Vagina (tissue), 2 donors: ENCODE measurements at places on chromosomes 1 and 21. TPM values are rescaled to one million over a fixed set of nuclear protein-coding genes. Genes with fewer than 3 reads are reported as not detected.

IFI6 gene
- total RNA-seq = 28.2 TPM

IL12RB2 gene
- 0.74 TPM for total RNA-seq

MSH4 gene
- 0.25 TPM for total RNA-seq

C1orf185 gene
- total RNA-seq = not detected

DNA sequence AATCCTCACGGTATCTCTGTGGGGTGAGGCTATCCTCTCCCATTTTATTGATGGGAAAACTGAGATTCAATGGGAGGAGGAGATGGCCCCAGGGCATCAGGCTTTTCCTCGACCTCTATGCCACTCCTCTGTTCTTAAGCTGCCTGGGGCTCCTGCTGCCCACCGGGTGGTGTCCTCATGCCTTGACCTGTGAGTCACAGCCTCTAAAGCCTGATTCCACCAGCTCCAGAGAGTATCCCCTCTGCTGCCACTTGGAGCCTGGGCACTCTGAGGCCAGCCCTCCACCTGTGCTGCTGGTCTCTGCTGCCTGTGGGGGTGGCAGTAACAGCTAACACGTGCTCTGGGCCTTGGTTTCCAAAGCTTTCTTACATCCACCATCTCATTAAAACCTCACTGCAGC is 241.2 kb downstream of the TRABD2B start:
- no peaks in the 10 kb centered on the region for H3K36me3 ChIP-seq
- H3K4me3 ChIP-seq = no peak overlapping the region
- H3K27me3 ChIP-seq = no peaks in the 10 kb centered on the region
- peaks cover 20% of the 10 kb centered on the region for H3K4me1 ChIP-seq
- H3K27ac ChIP-seq = no peak overlapping the region
- no peak for DNase-seq

GRCh38 chr1:53367503-53368313 is 39.8 kb upstream of the LRP8 start:
- DNase-seq = peak; percentile 77
- H3K27me3 ChIP-seq = no peaks in the 10 kb centered on the region

DNA sequence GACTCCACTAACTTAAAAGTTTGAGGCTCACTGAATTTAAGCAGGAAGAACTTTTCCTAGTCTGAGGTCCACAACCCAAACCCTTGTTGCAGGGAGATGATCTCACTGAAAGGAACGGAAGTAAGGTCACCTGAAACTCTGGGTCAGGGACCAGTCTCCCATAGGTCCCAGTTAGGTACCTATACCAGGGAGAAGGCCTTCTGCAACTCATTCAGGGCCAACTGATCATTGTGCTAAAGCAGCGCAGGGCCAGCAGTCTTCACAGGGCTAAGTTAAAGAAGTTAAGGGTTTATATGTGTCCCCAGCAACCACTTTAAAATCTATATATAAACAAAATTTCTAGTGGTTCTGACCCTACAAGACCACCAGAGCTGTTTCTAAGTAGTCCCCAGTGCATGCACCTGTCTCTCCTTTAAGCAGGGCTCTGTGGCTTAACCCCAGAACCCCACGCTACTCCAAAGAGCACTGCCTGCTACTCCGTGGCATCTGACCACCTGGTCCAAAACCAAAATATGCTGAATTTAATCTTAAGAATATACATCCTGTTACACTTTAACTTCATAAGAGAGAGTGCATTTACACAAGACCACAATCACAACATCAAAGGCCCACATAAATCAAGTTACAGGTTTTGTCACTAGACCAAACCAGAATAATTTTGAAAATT is 2.8 kb downstream of the SRSF10 start:
- H3K4me3 ChIP-seq = no peak overlapping the region
- DNase-seq = no peak
- peak overlapping the region; percentile 27 for H3K27ac ChIP-seq

DNA sequence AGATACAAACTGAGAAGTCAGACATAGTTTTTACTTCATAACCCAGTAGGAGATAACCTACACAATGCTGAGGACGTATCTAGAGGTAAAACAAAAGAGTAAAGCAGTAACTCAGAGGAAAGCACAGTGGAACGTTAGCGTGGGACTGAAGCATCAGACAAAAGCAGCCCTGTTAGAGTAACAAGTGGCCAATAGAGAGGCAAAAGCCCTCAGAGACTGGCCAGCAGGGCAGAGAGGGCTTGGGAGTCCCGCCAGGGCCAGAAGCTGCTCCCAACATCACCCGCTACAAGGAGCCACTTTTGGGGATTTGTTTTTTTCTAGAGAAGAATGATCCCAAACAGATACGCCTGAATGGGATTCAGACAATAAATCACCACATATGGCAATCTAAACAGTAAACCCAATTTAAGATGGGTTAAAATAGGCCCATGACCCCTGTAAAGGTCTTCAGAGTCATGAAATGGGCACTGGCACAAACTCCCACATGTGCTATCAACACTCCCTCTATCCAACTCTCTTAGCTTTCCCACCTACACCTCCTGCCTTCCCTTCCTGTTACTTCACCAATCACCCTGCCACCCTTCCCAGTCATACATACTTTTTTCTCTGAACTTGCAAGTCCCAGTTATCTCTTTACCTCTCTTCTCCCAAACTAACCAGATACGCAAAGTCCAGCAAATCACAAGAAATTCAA is 17.2 kb downstream of the TADA1 start:
- no peak for DNase-seq
- no peak overlapping the region for H3K27ac ChIP-seq
- H3K36me3 ChIP-seq = no peaks in the 10 kb centered on the region
- no peaks in the 10 kb centered on the region for H3K4me1 ChIP-seq

DNA sequence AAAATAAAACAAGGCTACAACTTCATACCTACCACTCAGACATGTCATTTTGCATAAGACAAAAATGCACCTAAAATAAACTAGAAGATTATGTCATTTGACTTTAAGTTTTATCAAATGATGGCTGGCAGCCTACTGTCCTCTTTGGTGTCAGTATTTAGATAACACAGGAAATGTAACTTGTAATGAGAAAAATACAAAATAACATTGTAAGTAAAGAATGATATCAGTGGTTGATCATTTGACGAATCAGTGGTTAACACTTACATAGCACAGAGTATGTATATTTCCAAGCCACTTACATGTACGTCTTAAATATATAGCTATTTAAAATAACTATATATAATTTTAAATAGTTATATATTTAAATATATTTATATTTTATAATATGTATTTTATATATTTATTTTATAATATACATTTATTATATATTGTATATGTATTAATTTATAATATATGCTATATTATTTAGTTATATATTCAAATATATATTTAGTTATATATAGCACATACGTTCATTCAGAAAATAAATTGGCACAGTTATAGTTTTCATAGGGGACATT is 44.1 kb downstream of the ZNF678 start:
- no peak overlapping the region for H3K4me3 ChIP-seq
- no peaks in the 10 kb centered on the region for H3K27me3 ChIP-seq
- H3K4me1 ChIP-seq = no peaks in the 10 kb centered on the region
- no peak for DNase-seq

DNA sequence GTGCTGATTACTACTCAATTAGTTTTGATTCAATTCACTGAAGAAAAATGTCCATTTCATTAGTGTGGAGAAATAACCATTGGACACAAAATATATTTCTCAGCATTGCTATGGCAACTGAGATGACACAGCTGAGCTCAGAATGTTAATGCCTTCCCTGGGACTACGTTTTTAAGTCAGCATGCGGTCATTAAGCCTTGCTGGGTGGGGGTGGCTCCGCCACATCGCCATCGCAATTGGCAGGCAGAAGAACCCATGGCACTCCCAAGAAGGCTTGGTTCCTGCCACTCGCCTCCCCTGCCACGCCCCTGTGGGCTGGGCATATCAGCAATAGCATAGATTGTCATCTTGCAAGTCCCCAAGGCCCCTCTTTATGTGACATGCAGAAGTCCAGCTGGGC is 256.7 kb upstream of the CAMK1G start:
- H3K4me1 ChIP-seq = no peaks in the 10 kb centered on the region
- no peak overlapping the region for H3K4me3 ChIP-seq
- no peaks in the 10 kb centered on the region for H3K27me3 ChIP-seq
- no peaks in the 10 kb centered on the region for H3K36me3 ChIP-seq
- DNase-seq = no peak

DNA sequence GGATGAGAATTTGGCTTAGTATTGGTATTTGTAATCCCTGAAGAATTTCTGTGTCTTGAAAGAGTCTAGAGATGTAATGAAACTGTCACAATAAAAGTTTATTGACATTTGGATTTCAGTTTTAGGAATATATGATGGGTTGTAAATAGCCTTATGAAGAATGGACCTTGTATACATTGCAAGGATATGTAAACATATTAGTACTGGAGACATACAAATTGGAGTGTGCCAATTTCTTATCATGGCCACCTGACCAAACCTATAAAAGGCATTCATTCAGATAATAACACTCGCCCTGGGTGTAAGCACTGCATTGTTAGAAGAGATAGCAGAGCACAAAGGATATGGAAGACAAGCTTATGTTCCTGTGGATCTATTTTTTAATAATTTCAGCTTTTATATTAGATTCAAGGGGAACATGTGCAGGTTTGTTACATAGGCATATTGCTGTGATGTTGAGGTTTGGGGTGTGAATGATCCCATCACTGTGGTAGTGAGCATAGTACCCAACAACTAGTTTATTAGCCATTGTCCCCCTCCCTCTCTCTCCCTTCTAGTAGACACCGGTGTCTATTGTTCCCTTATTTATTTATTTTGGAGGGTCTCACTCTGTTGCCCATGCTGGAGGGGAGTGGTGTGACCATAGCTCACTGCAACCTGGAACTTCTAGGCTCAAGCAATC is 8.6 kb downstream of the S1PR1 start:
- H3K4me3 ChIP-seq = no peak overlapping the region
- DNase-seq = no peak
- H3K27ac ChIP-seq = no peak overlapping the region
- H3K4me1 ChIP-seq = no peaks in the 10 kb centered on the region
- no peaks in the 10 kb centered on the region for H3K36me3 ChIP-seq
- no peaks in the 10 kb centered on the region for H3K27me3 ChIP-seq

GRCh38 chr1:42913426-42914091 is 45.1 kb downstream of the SLC2A1 start:
- H3K4me3 ChIP-seq = no peak overlapping the region
- H3K27me3 ChIP-seq = no peaks in the 10 kb centered on the region
- no peak for DNase-seq
- no peaks in the 10 kb centered on the region for H3K36me3 ChIP-seq
- no peaks in the 10 kb centered on the region for H3K4me1 ChIP-seq

DNA sequence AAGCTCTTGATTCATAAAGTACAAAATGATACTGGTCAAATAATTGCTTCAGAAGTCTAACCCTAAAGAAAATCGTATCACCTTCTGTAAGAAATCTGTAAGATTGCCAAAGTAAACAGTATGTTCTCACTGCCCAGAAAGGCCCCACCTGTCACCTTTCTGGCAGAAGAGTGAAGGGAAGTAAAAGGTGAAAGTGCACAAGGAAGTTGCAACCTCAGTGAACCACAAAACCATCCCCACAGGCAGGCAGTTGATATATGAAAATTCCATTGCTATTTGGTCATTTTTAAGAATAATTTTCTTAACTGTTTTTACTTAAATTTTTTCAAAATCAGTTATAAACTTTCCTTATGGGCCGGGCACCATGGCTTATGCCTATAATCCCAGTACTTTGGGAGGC is 48.5 kb upstream of the FBXO28 start:
- H3K27ac ChIP-seq = no peak overlapping the region
- no peak for DNase-seq
- H3K36me3 ChIP-seq = no peaks in the 10 kb centered on the region
- no peaks in the 10 kb centered on the region for H3K27me3 ChIP-seq

- no peak for DNase-seq
- H3K27me3 ChIP-seq = no peaks in the 10 kb centered on the region
- H3K27ac ChIP-seq = no peak overlapping the region
- no peak overlapping the region for H3K4me3 ChIP-seq
Measured at GRCh38 chr1:212291505-212292134, 6.4 kb downstream of the PPP2R5A start.

- no peak overlapping the region for H3K27ac ChIP-seq
- no peak for DNase-seq
- no peaks in the 10 kb centered on the region for H3K36me3 ChIP-seq
- peaks cover 27% of the 10 kb centered on the region for H3K4me1 ChIP-seq
- no peak overlapping the region for H3K4me3 ChIP-seq
Measured at GRCh38 chr1:97143236-97143882, 421.8 kb downstream of the PTBP2 start.

- no peak for DNase-seq
- no peak overlapping the region for H3K4me3 ChIP-seq
- no peaks in the 10 kb centered on the region for H3K27me3 ChIP-seq
- H3K27ac ChIP-seq = no peak overlapping the region
- no peaks in the 10 kb centered on the region for H3K36me3 ChIP-seq
Measured at GRCh38 chr1:230853731-230854130, 14.6 kb downstream of the C1orf198 start.
